B cell (primary cell): ENCODE measurements at places on chromosomes 1 and 21. TPM values are rescaled to one million over a fixed set of nuclear protein-coding genes. Genes with fewer than 3 reads are reported as not detected.
A peak's percentile ranks its signal among the peaks of the same experiment; 100 is the strongest.

DNA sequence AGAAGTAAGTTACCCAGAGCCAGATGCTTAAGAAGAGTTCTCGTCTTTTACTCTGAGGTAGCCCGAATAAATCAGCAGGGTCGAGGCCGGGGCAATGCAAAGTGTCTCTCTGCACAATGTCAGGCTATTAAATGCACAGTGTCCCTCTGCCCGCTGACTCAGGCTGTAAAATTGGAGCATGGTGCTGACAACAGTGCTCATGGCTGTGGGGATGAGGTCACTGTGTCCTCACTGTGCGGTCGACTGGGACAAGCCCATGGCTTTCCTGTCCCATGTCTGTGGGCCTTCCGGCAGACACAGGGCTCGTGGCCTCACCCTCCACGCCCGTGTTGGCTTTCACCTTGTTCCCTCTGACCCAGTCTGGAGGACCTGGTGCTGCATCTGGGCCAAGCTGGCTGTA is 14.6 kb upstream of the SLC2A1 start:
- no peak for DNase-seq

DNA sequence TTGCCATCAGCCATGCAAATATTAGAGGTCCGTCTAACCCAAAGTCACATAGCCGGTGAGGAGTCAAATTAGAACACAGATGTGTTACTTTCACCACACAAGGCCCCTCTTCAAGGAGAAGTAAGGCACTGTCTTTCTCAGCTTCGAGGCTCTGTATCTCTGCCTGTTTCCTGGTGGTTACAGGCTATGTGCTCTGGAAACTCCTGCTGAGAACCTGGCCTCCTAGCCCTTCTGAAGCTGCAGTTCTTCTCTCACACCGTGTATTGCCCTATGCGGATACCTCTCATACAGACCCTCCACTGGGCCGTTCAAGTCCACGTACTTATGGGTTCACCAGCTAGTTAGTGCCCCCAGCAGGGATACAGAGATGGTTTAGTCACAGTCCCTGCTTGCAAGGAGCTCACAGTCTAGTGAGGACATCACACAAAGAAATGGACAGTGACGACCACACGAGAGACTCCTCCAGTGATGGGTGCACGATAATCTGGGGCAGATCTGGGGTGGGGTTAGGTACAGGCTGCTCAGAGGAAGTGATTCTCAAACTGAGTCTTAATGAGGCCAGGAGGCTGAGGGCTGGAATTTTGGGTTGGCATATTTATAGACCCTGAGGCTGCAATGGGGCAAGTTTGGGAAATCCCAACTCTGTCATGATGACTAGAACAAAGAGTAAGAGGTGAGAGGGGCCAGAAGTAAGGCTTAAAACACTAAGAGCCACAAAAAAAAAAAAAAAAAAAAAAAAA is 22.8 kb upstream of the ELOA start:
- DNase-seq: peak; percentile 50

- DNase-seq: peak; percentile 43
Measured at GRCh38 chr21:29077651-29078090, 4.2 kb upstream of the CCT8 start.

GRCh38 chr1:9737671-9738070 is 86.1 kb downstream of the CLSTN1 start:
- no peak for DNase-seq

DNA sequence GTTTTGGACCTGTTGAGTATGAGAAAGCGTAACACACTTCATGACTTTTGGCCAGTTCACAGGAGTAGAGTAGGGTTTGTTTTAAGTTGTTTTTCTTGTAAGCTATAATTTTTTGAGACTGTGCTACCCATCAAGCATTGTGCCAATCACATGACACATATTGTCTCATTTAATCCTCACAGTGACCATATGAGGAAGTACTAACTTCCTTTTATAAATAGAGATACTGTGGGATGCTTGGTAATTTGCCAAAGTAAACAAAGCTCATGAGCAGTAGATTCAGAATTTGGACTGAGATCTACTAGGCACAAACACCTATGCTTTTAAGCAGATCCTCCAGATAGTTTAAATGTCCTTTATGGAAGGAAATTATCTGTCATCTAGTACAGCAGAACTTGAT is 178.3 kb downstream of the CACNA1E start:
- DNase-seq: no peak

DNA sequence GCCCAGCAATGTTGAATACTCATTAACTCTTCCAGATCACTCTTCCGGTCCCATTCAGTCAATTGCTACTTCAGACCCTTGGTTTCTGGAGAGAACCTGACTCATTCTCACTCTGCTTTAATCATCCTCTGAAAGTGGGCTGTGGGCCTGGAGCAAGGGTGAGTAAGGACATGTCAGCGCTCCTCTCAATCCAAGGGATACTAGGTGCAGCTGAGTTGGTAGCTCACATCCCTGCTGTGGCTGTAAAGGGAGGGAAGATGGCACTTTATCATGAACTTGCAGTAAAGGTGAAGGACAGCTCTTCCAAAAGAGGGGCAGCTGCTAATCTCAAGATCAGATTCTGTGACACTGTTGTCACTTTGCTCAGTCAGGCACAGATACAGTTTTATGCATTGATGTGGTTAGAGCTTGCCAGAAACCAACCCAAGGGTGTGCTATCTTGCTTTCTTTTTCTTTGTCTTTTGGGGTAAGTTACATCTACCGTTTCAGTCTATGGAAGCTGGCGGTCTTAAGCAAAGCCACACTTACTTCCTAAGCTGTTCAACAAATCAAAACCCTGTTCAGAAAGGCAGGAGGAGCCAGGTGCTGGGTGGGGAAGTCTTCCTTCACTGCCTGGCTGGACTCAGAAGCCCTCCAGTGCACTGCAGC is 26.5 kb upstream of the NTPCR start:
- no peak for DNase-seq

- DNase-seq: no peak
Measured at GRCh38 chr1:205698921-205699320, 18.6 kb upstream of the SLC45A3 start.

The ICOSLG gene
- 124 and 127 TPM in 2 replicates for total RNA-seq

The KRTAP19-1 gene
- not detected in 2 replicates for total RNA-seq
